ENCODE measurements at places on chromosomes 1 and 21. TPM values are rescaled to one million over a fixed set of nuclear protein-coding genes. Genes with fewer than 3 reads are reported as not detected.

- no peak for DNase-seq
These were observed 135.8 kb downstream of the MAP3K21 start for GRCh38 chr1:233463333-233463732.

GRCh38 chr1:17355898-17356297 is 16.1 kb upstream of the PADI6 start:
- DNase-seq = no peak

- DNase-seq = no peak
These were observed 664.0 kb downstream of the SMYD3 start for GRCh38 chr1:245843101-245843500.

DNA sequence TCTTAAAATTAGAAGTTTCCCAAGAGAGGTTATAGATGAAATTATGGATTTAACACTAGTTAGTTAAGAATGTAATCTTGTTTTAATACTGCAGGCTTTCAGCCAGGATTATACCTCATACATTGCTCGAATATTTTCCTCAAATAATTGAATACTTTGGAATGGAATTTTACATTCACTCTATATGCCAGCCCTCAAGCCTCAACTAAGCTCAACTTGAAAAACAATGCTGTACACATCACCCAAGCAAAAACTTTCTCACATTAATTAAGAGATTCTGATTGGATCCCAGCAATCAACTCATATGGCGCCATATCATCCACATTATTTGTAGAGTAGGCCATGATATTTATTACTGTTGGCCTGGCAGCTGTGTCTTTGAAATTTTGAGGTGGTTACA is 710.7 kb upstream of the ADAMTS5 start:
- no peak for DNase-seq

GRCh38 chr1:206015071-206015470 is 8.6 kb downstream of the CTSE start:
- DNase-seq = no peak

DNA sequence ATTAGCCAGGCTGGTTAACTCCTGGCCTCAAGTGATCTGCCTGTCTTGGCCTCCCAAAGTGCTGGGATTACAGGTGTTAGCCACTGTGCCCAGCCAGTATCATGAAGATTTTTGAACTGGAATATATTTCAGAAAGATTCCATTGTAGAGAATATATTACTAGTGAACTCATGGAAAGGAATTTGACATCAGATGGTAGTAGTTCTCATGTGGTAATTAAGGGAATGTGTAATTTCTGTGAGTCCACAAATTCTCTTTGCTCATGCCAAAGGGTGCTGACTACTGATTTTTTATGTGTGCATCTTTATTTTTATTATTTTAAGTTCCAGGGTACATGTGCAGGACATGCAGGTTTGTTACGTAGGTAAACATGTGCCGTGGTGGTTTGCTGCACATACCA is 10.4 kb downstream of the DTL start:
- DNase-seq = no peak

DNA sequence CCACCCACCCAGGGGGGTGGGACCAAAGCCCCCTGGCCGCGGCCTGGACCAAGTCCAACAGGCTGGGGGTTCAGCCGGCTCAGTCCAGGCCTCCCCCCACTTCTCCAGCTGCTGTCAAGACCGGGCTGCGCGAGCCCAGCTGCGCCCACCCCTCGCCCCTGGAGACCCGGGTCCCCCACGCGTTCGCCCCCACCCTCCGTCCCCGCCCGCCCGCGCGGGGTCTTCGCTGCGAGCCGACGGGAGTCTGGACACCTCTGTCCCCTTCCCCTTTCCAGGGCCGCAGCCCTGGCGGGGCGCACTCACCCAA is 253 bp downstream of the RAP1GAP start:
- no peak for DNase-seq

- DNase-seq = peak; percentile 31
These were observed 13.1 kb downstream of the MAP1LC3C start for GRCh38 chr1:241985787-241986186.

GRCh38 chr1:166064951-166065350 is 101.8 kb downstream of the FAM78B start:
- no peak for DNase-seq

DNA sequence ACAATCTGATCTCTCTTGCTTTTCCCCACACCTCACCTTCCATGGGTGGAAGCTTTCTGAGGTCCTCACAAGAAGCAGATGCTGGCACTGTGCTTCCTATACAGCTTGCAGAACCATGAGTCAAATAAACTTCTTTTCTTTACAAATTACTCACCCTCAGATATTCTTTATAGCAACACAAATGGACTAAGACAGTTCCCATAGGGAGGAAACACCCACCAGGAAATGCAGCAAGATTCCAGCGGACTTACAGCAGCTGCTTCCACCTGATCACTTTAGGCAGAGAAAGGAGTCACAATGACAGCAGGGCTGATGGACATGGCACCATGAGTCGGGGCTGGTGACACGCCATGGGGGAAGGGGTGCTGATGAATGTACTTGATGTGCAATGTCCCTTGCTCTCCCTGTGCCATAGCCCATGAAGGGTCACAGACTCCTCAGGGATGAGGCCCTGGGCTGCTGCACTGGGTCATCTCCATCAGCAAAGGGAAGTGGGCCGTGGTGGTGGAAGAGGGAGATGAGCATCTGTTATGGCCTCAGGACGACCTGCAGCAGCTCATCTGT is 53.9 kb downstream of the PRSS38 start:
- DNase-seq = no peak

DNA sequence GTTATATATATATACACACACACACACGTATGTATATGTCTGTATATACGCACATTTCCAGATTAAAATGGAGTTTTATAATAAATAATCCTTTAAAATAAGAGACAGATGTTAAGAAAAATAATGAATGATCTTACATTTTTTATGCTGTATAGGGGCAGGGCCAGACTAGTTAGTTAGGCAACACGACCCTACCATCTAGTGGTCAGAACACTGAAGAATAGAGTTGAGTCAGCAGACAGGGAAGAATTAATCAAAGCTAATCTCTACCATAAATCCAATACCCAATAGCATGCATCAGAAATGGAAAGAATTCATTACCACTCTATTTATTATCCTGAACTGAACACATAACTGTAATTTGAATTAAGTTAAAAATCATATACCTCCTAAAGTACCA is 156.7 kb downstream of the BRINP3 start:
- peak; percentile 29 for DNase-seq

GRCh38 chr1:85178396-85178795 is 22.4 kb downstream of the SYDE2 start:
- no peak for DNase-seq

- no peak for DNase-seq
These were observed 429.6 kb upstream of the LRRC7 start for GRCh38 chr1:69138172-69138571.

- no peak for DNase-seq
These were observed 3.6 kb downstream of the GPR52 start for GRCh38 chr1:174451408-174451807.

- DNase-seq = no peak
These were observed 28.2 kb upstream of the LRRC39 start for GRCh38 chr1:100206301-100206700.

- no peak for DNase-seq
These were observed 389.7 kb downstream of the NCAM2 start for GRCh38 chr21:21387916-21388315.

DNA sequence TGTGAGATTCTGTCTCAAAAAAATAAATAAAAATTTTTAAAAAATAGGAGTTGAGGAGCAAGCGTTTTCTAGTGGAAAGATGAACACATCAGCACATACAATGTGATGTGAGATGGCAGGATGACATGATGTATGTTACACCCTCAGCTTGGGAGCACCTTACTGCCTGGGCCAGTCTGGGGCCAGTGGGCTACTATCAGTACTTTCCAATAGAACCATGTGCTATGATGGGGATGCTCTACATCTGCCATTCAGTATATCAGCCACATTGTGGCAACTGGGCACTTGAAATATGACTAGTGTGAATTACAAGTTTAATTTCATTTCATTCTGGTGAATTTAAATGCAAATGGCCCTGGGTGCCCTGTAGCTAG is 156.0 kb downstream of the PGBD5 start:
- DNase-seq = no peak

- peak; percentile 81 for DNase-seq
These were observed 78.9 kb downstream of the TGFBR3 start for GRCh38 chr1:91806769-91807700.

- no peak for DNase-seq
These were observed 79.4 kb downstream of the CAPZB start for GRCh38 chr1:19405761-19406487.

DNA sequence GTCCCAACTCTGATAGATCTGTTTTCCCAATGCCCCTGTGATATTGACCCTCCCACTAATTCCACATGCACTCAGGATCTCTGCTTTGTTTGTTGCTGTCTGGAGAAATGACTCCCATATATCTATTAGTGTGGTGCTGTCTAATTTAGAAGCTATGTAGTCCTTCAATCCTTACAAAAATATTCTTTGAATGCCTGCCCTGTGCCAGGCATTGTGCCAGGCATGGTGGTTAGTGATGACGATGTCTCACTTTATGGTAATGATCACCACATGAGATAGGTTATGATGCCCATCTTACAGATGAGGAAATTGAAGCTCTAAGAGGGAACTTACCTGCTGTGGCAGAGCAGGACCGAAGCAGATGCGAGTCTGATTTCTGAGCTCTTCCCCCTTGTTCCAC is 12.9 kb downstream of the MYOG start:
- DNase-seq = no peak

GRCh38 chr1:179048339-179049124 is 22.8 kb downstream of the FAM20B start:
- no peak for DNase-seq

DNA sequence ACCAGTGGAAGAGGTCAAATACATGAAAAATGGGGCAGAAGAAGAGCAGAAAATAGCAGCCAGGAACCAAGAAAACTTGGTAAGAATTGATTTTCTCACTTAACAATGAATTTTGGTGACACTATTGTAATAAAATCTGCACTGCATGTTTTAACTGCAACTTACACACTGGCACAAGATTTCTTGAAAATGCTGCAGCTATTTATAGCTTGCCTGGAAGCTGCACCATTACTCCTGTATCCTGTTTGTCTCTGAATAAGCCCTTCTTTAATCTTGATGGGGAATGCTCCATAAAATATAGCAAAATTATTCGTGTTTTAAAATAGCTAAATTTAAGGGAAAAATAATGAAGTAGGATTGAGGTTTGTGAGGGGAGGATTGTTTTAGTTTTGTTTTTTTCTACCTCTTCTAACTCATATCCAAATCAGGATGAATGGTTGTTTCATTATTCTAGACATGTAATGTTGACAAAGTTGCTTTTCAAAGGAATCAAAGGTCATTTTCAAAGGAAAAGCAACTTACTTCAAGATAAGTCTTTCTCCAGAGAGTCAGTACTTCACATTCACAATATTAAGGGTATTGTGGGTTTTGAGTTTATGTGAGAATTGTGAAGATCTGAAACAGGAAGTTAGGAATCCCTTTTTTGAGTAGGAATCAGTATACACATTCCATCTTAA is 120.9 kb downstream of the C1orf21 start:
- peak; percentile 72 for DNase-seq

DNA sequence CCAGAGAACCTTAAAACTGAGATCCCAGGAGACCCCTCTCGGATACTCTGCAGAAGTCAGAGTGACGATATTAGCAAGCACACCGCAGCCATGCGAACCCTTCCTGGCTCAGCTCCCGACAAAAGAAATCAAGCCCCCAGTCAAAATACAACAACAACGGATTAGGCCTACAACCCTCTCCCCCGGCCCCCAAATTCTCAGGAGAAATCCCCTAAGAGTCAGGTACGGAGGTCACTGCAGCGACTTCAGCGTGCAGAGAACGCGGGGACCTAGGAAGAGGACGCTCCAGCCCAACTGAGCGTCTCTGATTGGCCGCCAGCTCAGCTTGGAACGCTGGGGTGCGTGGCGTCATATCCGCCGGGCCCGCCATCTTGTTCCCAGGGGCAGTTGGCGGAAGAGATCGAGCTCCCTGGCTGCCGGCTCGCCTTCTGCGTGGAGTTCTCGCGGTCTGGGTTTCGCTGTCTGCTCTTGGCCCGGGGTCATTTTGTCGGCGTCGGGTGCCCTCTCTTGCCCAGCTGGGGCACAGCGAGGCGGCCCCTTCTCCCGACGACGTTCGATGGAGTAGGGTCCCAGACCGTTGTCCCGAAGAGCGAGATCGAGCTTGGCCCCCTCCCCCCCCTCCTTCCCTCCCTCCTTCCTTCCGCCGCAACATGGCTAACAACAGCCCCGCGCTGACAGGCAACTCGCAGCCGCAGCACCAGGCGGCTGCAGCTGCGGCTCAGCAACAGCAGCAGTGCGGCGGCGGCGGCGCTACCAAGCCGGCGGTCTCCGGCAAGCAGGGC is at the start of gene PRPF38B:
Gene PRPF38B, plus strand, starts transcription at position 369 of the 782 bp plus-strand sequence. Its CDS starts 282 bp downstream, at position 651.
- DNase-seq = peak; percentile 93

GRCh38 chr1:213050745-213051126 is 305 bp upstream of the RPS6KC1 start:
- DNase-seq = no peak

DNA sequence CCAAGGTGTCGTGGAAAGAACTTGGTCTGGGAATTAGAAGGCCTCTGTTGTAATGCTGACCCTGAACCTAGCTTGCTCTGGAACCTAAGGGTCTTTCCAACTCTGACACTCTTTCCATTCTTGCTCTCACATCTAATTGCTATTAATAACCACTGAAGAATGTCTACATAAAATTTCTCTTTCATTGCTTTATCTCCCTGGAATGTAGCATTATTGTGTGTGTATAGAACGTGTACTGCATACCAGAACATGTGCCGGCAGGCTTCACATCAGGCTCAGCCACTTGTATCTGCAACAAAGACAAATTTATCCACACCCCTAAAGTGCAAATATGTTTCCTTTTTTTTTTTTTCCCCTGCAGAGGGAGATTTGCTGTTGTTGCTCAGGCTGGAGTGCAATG is 13.9 kb upstream of the LAX1 start:
- DNase-seq = no peak

DNA sequence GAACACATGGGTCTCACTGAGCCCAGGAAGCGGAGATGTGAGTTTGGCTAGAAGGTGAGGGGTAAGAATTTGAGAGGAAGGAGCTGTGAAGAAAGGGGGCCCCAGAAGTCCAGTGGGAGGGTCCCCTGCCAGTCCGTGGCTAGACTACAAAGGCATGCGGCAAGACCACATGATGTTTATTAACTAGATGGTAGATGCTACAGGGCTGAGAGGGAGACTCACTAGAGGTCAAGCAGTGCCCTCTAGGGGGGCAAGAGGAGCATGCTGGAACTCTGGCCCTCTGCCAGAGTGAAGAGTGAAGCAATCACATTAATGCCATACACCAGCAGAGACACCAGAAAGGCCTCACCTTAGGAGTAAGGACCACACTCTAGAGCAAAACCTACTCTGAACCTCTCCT is 12.2 kb downstream of the KIAA0319L start:
- DNase-seq = no peak

- DNase-seq = no peak
These were observed 121.7 kb downstream of the KCNN3 start for GRCh38 chr1:154748405-154748775.

The KCNA2 gene
- not detected for polyA plus RNA-seq

The NEXN gene
- 1.0 TPM for polyA plus RNA-seq

The HLCS gene
- 4.4 TPM for polyA plus RNA-seq

The GPATCH2 gene
- 3.3 TPM for polyA plus RNA-seq

All from endothelial cell of umbilical vein (primary cell).